KBM-7 (cell line): ENCODE measurements at places on chromosomes 5 and 9.
A peak's percentile ranks its signal among the peaks of the same experiment; 100 is the strongest.

- no peak for DNase-seq
These were observed 135.0 kb upstream of the ZNF462 start for GRCh38 chr9:106727969-106728368.

DNA sequence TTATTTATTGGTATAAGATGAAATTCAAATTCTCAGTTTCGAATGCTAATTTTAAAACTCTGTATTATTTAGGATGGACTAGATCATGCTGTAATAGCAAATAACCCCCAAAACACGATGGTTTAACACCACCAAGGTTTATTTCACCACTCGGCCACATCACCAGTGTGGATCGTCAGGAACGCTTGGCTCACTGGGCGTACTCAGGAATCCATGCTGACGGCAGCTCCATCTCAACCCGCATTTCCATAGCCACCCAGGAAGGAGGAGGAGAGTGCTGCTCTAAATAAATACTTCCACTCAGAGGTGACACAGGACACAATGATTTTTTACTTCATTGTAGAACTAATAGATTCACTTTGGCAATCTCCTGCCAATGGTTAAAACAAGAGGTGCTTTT is 347.4 kb downstream of the SH3GL2 start:
- DNase-seq, result no peak

DNA sequence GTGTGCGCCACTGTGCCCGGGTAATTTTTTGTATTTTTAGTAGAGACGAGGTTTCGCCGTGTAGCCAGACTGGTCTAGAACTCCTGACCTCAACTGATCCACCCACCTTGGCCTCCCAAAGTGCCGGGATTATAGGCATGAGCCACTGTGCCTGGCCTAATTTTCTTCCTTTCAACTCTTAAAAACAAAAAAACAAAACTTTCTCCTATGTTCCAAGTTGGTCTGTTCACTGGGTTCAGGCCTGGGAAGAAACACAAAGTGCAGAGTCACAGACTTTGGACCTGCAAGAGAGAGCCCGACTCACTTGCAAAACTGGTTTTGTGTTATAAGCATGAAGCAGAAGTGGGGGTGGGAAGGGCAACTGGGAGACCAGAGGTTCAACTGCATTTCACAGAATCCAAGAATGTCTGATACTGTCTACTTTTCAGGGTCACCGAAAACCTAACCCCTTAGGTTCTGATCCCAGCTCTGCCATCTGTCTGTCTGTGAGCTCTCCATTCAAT is 5.2 kb upstream of the HDHD3 start:
- no peak for DNase-seq

GRCh38 chr5:116035123-116035522 is 2.9 kb downstream of the ARL14EPL start:
- no peak for DNase-seq

- peak; percentile 67 for DNase-seq
These were observed 23.4 kb downstream of the UBLCP1 start for GRCh38 chr5:159286420-159287035.

DNA sequence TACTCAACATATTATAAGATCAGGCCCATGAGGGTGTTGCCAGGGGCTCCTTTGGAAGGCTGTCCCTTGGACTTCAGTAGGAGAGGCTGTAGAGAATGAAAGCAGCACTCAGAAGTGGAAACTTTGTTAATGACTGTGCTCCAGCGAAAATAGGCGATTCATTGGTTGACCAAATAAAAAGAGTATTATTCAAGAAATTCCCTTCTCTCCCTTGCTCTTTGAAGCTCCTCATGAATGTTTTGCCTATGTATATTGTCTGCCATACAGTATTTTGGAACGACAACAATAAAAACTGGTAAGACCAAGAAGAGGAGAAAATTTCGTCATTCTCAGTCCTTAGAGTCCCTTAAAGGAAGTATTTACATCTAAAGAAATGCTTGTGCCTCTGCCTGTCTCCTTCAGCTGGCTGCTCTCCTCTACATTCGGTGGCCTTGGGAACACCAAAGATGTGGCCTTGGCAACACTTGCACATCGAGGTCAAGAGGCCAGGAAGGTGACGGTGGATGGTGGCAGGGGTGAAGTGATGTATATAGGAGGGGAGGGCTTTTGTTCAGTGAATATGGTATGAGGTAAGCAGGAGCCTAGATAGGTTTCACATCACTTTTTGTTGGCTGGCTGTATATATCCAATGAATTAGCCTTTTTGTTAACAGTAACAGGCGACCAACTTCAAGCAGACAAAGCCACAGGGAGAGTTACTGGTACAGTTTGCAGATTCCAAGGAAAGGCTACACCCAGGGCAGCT is 95.0 kb upstream of the ACTBL2 start:
- DNase-seq, result no peak

DNA sequence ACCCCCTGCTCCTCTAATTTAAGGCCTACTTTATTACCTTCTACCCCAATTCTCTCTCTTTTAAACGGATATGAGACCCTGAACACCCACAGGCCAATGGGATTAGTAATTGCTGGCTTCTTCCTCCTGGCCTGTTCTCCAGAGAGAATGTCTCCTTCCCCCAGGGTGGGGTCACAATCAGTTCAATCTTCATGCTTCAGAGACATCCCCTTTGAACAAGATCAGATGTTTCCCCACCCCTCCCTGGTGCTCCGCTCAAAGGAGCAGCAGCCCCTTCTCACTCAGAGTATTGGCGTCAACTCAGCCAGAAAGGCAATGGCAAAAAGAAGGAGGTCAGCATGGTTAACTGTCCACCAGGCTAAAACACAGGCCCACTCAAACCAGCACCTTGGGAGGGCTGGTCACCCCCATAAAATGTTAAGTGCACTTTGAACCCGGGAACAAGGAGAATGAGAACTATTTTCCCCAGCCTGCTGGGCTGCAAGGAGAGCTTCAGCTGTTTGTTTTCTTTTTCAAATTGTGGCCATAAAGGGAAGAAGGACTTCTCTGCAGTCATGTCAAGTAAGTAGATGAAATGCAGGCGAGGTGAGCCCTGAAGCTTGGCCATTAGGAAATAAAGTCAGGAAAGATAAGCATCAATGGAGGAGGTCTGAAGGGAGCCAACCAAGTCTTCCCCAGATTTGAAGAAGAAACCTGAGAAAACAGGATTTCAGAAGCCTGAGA is 20.1 kb downstream of the LHFPL2 start:
- no peak for DNase-seq
